ENCODE measurements at places on chromosomes 1 and 21. TPM values are rescaled to one million over a fixed set of nuclear protein-coding genes. Genes with fewer than 3 reads are reported as not detected.

GRCh38 chr1:172386046-172386445, 34.4 kb upstream of the C1orf105 start:
- no peak for DNase-seq

GRCh38 chr1:226491093-226491850, 57.3 kb upstream of the STUM start:
- no peak for DNase-seq

- DNase-seq = no peak
Measured at GRCh38 chr21:14797543-14797942, 251.4 kb upstream of the SAMSN1 start.

DNA sequence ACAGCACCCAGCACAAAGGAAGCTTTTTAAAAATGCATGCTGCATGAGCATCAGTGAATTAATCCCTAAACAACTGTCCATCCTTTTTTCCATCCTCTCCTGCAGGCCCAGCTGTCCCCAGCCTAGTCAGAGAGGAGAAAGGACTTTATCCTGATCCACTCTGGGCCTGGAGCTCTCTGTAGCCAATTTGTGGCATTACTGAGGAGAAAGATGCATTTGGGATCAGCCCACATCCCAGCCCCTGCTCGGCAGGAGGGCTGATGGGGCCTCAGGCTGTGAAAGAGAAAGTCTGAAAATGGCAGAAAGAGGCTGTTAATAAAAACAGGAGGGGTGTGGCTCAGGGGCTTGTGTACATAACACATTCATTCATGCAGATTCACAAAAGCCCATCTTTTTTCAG, 37.5 kb upstream of the ATP2B4 start:
- DNase-seq = no peak

Gene TNFSF4
- total RNA-seq = 0.82 TPM

DNA sequence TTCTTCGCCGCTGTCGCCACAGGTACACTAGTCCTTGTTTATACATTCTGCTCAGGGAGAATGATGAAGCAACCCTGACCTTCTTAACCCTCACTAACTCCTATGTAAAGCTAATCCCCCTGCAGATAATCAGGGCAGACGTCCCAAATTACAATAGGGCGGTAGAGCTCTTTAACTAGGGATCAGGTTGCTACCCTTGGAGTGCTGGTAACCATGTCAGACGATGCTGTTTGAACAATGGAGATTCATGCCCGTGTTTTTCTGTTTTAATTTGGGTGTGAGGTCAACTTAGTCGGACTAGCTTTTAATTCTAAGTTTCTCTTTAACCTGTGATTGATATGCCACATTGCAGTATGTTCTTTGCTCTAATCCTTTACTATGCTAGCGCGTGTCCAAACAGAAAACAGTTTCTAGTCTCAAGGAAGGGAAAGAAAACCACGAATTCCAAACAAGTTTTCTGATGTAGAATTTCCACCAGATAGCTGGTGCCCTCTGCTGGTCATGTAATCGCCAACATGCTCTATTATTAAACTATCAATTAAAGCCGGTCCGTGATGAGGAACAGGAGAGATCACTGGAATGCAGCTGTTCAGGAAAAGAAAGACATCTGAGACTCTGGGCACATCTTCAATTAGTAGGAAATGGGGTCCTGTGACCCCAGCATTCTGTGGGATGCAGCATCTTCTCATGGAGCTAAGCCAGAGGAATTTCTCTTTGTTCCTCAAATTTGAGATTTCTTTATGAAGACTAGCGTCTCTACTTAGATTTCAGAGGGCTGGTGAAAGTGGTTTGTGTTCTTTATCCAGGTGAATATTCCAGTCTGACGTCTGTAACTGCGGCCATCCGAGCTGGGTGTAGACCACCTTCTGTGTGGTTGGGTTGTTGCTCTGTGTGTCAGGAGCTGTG, 18.3 kb upstream of the VAMP3 start:
- DNase-seq = no peak

Gene KRTAP21-2
- total RNA-seq = not detected

Gene DYNLT5
- not detected for total RNA-seq

Gene TMEM69
- total RNA-seq = 25.5 TPM

DNA sequence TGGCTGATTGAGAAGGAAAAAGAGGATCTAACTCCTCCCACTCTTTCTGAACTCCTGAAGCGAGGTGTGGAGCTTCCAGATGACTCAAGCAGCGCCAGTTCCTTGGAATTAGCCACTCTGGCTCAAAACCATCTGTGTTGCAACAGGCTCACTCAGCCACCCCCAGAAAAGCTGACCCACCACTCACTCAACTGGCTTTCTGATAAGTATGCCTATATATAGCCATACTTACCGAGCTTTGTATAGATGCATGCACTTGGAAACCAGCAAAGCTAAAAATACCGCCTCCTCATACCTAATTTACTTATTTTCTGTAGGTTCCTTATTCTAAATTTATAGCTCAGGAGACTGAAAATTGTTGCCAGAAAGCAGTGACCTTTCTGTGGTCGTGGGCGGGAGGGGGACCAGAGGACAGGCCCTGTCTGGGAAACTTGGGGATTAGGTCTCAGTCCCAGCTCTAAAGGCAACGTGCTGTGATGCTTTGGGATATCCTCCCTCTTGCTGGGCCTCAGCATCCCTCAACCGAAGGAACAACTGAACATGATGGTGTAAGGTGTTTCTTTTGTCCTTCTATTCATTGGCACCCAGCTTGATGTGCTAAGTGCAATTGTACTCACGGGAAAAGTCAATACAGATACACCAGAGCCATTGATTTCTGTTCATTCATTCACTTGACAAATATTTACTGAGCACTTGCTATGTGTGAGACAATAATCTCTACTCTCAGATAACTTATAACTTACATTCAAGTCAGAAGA, 65.7 kb downstream of the NENF start:
- no peak for DNase-seq

GRCh38 chr1:185679220-185679619, 55.0 kb upstream of the HMCN1 start:
- DNase-seq = no peak

DNA sequence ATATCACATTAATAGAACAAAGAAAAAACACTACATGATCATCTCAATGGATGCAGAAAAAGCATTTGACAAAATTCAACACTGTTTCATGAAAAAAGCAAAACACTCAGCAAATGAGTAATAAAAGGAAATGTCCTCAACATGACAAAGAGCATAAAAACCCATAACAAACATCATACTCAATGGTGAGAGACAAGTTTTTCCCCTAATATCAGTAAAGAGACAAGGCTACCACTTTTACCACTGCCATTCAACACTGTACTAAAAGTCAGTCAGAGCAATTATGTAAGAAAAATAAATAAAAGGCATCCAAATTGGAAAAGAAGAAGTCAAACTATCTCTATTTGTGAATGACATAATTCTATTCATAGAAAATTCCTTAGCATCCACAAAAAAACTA, 64.3 kb downstream of the ZNF644 start:
- no peak for DNase-seq

- no peak for DNase-seq
Measured at GRCh38 chr1:97551113-97551512, 369.7 kb downstream of the DPYD start.

- DNase-seq = no peak
Measured at GRCh38 chr1:178798232-178798861, 72.5 kb downstream of the ANGPTL1 start.

- no peak for DNase-seq
Measured at GRCh38 chr1:201311356-201312011, 28.2 kb downstream of the PKP1 start.

- DNase-seq = no peak
Measured at GRCh38 chr1:145892486-145893087, 6.9 kb upstream of the ANKRD35 start.

Gene VHLL
- not detected for total RNA-seq

Gene BCAS2
- 35.9 TPM for total RNA-seq

Gene MROH9
- total RNA-seq = not detected

Gene NMNAT2
- 0.29 TPM for total RNA-seq

All from mucosa of descending colon (tissue), 3 donors.